ENCODE measurements at places on chromosomes 16 and 17.
A peak's percentile ranks its signal among the peaks of the same experiment; 100 is the strongest.

DNA sequence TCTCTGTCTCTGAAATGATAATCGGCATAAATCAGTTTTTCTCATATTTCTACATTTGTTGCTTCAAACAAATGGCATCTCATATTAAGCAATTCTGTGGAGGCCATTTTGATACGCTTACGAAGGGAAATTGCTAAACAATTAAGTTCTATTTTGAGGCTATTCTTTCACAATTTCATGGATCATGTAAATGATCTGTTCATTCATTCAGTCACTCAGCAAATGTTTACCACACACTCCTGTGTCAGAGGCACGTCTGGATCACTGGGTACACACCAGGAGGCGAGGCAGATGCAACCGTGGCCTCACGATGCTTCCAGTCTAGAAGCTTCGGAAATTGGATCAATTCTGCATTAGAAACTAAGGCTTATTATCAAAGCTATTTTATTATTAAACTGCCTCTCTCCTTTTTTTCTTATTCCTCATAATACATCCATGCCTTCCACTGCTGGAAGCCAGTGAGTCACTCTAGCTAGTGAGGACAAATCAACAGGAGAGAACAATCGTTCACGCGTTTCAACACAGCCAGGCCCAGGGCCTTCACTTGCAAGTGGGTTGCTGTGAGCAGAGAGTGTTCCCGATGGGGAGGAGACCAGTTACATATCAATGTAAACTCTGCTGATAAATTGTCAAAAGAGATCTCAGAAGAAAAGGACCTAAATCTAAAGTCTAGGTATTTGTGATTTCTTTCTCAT is 11.3 kb upstream of the SLC39A11 start:
- DNase-seq, result no peak

DNA sequence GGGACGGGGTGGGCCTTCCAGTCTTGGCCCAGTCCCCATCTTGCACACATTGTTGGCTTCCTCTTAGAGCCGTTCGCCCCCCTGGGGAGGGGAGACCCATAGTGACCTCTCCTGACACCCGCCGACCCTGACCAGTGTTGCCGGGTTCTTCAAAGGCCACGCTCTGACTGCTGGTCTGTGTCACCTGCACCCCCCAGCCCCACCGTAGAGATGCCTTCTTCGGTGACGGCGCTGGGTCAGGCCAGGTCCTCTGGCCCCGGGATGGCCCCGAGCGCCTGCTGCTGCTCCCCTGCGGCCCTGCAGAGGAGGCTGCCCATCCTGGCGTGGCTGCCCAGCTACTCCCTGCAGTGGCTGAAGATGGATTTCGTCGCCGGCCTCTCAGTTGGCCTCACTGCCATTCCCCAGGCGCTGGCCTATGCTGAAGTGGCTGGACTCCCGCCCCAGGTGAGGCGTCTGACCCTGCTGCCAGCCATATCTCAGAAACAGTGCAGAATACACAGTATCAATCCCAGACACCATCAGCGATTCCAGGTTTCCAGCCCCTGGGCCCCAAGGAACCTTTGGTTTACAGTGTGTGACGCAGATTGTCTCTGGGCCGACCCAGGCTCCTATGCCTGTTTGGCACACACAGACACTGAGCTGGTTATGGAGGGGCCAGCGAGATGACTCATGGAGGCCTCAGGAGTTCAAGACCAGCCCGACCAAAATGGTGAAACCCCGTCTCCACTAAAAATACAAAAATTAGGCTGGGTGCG is 1.3 kb downstream of the SLC26A11 start:
- no peak for DNase-seq

DNA sequence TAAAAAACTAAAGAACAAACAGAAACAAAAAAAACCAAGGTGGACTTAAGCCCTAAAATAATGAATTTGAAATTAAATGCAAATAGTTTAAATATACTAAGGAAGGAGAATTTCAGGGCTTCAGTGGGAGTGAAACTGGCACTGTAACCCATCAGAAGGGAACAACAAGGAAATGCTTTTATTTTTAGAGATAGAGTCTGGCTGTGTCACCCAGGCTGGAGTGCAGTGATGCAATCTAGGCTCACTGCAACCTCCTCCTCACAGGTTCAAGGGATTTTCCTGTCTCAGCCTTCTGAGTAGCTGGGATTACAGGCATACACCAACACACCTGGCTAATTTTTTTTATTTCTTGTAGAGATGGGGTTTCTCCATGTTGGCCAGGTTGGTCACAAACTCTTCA is 625.2 kb upstream of the CDH8 start:
- DNase-seq, result no peak

- peak; percentile 76 for DNase-seq
Measured at GRCh38 chr16:75198135-75198600, 8.8 kb downstream of the CTRB2 start.

- DNase-seq, result no peak
Measured at GRCh38 chr17:48439110-48439850, 9.3 kb upstream of the SKAP1 start.

- no peak for DNase-seq
Measured at GRCh38 chr16:64657316-64658011, 464.4 kb downstream of the CDH11 start.

- no peak for DNase-seq
Measured at GRCh38 chr16:68086860-68087268, 1.7 kb downstream of the NFATC3 start.

DNA sequence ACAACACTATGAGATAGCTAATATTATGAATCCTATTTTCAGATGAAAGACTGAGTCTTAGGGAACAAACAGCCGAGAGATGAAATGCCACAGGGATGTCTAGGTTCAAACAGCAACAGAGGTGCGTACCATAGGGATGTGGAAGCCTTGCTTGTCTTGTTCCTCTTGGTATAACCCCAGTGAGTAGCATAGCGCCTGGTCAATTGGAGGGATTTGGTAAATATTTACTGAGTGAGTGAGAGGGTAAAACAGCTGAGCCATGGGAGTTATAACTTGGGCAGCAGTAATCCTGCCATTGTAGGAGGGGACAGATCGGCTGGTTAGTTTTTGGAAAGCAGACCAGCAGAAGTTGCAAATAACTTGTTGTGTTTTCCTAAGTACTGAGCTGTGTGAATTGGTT is 80.2 kb downstream of the WWOX start:
- no peak for DNase-seq

DNA sequence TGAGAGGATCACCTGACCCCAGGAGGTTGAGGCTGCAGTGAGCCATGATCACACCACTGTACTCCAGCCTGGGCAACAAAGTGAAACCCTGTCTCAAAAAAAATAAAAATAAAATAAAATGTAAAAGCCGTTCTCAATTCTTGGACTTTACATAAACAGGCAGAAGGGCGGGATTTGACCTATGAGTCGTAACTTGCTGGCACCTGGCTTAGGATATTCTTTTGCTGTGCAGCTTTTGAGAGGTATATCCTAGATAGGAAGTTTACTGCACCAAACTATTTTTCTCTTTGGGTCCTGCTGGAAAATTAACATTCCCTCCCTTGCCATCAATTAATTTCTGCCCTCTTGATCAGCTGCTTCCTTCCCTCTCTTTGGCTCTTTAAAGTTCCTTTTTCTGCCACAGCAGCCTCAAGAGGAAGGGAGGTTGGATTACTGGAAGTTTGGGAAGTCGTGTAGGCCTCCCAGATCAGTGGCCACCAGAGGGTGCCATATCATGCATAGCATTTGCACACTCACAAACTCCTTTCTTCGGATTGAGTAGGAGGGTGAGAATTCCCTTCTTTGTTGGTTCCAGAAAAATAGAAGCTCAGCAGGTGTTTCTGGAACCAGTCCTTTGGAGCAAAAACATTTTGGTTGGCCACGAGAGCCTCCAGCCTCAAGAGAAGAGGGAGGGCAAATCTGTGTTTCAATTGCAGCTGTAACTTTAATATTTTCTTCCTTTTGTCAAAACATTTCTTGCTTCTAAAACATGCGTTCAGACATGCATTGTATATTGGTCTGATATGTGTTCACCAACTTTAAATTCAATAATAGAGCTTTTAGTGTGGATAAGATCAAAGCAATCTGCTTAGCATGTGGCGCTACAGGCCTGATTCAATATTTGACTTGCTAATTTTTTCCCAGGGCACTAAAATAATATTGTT is 147.3 kb downstream of the CCDC182 start:
- DNase-seq, result peak; percentile 82

DNA sequence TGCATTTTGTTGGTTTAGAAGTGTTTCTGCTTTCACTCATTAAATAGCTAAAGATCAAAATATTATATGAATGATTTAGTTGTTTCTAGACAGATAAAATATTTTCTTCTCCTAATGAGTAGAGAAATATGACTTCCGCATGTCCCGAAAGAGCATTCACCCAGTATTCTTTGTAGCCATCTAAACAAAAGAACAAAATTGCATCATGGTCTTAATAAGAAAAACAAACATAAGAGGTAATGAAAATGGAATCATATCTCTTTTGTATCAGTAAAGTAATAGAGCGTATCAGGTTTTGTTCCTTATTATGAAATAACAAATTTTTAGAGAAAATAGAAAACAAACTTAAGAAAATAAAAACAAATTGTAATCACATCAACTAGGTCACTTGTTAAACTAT is 16.1 kb upstream of the KCNJ2 start:
- DNase-seq, result no peak

DNA sequence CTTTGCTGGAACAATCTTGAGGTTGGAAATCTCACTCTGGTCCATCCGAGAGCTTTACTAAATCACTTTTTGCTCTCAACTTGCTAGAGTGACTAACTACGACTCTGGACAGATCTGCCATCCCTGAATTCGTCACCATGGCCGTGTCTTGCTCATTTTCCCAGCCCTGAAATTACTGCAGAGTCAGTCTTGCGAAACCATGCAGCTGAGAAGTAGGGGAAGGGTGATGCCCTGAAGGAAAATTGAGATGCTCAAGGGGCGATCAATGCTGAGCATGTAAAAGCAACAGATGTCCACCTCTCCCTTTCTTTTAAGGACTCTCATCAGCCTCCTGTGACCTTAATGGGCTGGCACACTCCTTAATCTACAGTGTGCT is 18.8 kb downstream of the PCTP start:
- DNase-seq, result peak; percentile 72

DNA sequence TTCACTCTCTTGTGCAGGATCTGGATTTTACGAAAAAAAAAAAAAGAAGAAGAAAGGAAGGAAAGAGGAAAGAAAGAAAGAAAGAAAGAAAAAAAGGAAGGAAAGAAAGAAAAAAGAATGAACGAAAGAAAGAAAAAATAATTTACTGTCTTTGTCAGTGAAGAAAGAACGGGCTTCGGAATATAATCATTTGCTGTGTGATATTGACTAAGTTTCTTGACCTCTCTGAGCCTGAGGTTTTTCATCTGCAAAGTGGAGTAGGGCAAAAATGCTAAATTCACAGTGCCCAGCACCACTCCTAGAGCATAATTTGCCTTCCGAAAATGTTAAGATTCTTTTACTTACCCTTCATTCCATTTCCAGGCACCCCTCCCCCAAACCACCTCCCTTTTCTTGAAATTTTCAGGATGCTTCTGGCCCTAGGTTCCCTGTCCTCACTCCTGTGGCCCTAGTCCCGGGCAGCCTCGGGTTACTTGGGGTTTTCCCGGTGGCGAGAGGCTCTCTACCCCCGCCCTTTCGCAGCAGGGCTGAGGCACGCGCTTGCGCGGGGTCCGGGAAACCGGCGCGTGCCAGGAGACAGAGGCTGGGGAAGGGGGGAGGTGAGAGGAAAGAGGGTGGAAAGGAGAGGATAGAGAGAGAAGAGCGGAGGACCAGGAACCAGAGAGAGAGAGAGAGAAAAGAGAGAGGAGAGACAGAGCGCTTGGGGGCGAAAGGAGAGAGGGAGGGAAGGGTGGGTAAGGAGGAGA is at the start of gene CNTNAP1:
Gene CNTNAP1, plus strand, starts transcription at position 556 of the 746 bp plus-strand sequence. CDS start 299 bp downstream, outside the sequence.
- peak; percentile 91 for DNase-seq

DNA sequence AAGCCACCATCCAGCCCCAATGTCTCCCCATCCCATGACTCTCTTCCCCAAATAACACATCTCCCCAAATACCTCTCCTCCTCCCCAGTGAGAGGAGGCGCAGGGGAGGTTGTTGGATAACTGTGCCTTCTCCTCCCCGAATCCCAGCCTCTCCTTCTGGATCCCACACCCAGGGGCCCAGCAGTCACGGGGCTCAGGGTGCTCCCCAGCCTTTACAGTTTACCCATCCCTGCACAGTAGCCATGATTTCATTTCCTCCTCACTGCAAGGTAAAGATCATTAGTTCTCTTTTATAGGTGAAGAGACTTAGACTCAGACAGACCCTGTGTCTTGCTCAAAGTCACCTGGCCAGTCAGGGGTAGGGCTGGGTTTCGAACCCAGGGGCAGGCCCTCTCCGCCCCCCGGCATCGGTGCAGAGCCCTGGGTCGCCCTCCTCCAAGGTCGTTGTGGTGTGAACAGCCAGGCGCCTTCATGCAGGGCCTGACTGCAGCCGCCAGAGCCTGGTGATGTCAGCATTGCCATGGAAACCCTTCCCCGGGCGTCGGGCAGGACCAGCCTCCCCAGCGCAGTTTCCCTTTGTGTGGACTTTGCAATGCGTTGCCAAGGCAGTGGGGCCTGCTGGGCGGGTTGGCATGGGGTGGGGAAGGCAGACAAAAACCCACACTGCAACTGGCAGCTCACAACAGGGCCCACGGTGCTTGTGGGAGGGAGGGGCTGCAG is 53.3 kb upstream of the TOB1 start:
- peak; percentile 93 for DNase-seq

- DNase-seq, result peak; percentile 59
Measured at GRCh38 chr17:6574687-6575595, 18.6 kb upstream of the PITPNM3 start.

DNA sequence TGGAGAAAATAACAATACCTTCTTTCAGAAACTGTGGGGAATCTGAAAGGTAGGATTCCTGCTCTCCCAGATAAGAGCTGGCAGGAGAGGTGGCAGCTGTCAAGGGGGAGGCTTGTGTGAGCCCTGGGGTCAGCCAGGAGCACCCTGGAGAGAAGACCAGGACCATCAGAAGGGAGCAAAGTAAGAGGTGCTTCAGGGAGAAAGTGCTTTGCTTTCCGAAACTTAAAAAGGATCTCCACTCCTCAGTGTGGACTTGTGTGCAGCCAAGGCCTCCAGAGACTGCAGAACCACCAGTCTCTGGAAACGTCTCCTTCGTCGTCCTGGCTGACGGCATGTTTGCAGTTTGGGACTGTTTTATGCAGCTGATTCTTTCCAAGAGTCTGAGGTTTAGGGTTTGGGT is 13.7 kb upstream of the SOX9 start:
- DNase-seq, result no peak

- no peak for DNase-seq
Measured at GRCh38 chr16:87728026-87728425, 37.8 kb downstream of the KLHDC4 start.

GRCh38 chr17:59762049-59762823 is 54.8 kb downstream of the VMP1 start:
- no peak for DNase-seq

- DNase-seq, result no peak
Measured at GRCh38 chr16:68272507-68273209, 8.3 kb downstream of the SLC7A6 start.

- no peak for DNase-seq
Measured at GRCh38 chr17:70123193-70123592, 46.1 kb upstream of the KCNJ2 start.

GRCh38 chr17:4625181-4625617 is 16.3 kb downstream of the ALOX15 start:
- DNase-seq, result no peak

GRCh38 chr16:14354561-14355351 is 275.3 kb downstream of the PARN start:
- DNase-seq, result no peak

- DNase-seq, result no peak
Measured at GRCh38 chr17:49110509-49110908, 22.1 kb upstream of the B4GALNT2 start.

Measured in AG08396 (cell line).